Stimulated activated naive CD8-positive, alpha-beta T cell treated with anti-CD3 and anti-CD28 coated beads, Interleukin-15, Interleukin-2, amounts not matched to agents 100 U/mL and 50 U/mL, for 24 hours (primary cell): ENCODE measurements at places on chromosomes 1 and 21.

GRCh38 chr1:66258404-66259105 lies 275.4 kb upstream of the SGIP1 start:
- DNase-seq, result no peak

DNA sequence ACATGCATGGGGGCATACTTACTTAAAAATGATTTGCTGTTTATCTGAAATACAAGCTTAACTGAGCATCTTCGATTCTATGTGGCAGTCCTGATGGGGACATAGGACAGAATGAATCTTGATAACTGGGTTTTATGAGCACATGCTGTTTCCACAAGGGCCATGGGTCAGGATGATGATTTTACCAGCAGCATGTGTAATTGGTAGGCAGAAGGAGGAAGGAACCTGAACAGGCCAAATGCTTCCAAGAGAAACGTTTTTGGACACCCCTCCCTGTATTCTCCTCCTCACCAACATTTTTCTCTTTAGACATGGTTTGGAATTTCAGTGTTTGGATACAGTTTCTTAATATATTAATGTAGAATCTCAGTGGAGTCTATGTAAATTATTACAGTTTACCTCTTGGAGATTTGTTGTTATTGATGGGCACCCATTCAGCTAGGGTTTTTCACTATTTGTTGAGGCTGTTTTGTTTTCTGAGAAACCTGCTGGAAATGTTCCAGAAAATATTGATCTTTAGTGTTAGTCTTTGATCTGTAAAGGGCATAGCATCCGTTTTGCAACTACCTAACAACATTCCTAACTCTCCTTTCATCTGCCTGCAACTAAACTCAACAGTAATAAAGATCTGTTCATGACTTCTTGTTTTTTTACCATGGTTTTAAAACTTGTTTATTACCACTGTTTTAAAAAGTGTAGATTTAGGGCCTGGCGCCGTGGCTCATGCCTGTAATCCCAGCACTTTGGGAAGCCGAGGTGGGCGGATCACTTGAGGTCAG lies 42.0 kb downstream of the TBCE start:
- DNase-seq, result no peak

- no peak for DNase-seq
Measured at GRCh38 chr1:202270871-202271326, 70.8 kb downstream of the UBE2T start.

DNA sequence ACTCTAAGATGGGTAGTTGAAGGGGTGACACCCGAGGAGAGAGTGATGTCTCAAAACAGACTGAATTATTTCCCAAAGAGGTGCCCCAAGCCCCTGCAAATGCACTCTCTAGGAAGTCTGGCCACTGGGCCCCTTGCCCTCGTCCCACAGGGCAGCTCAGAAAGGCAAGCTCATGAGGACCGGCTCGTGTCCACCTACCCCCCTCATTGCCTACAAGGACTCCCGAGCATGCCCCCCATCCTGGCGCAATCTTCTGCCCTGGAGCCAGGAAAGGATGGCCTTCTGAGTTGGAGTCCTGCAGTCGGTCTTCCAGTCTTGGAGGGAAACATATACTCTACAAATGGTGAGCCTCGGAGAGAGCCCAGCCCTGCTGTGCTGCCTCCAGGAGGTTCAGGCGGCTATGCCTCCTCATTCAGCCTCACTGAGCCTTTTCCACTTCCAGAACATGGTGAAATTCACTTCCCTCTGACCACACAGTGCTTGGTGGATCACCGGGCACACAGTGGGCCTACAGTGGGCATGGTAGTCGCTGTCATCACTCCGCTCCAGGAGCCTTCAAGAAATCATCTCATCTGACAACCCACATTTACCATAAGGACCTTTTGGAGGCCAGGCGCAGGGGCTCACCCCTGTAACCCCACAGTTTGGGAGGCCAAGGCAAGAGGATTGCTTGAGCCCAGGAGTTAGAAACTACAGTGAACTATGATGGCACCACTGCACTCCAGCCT lies 5.8 kb upstream of the WNT3A start:
- DNase-seq, result no peak

DNA sequence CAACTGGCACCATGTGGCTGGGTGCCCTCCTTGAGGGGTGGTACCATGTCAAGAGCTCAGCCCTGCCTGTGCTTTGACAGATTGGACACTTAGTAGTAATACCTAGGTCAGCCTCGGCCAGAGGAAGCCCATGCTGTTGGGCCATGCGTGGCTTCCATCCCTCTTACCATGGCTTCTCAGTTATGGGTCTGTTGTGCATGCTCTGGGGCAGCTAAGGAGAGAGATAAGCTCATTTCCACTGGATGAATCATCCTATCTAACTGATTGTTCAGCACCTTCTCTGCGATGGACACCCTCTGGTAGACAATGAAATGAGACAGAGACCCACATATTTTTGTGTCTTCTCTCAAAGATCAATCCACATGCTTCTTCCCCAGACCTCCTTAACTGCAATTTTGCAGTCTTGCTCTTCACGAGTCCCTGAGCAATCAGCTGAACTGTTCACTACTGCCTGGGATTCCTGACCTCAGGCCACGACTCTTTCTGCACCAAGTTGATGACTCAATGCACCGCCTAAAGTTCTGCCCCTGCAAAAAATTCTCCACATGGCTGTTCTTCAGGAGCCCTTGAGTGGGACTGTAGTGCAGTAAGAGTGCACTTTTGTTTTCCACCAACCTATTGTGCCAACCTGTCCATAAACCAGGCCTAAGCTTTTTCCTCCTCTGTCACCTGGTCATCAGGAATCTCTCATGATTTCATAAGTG lies 6.9 kb upstream of the TRIM62 start:
- no peak for DNase-seq
